Naive thymus-derived CD4-positive, alpha-beta T cell (primary cell): ENCODE measurements at places on chromosomes 2 and 18.

- H3K27me3 ChIP-seq, result no peaks in the 10 kb centered on the region
- H3K36me3 ChIP-seq, result no peaks in the 10 kb centered on the region
- no peaks in the 10 kb centered on the region for H3K4me1 ChIP-seq
- no peak overlapping the region for H3K4me3 ChIP-seq
- DNase-seq, result no peak
Measured at GRCh38 chr18:27901424-27902226, 275.3 kb downstream of the CDH2 start.

- no peaks in the 10 kb centered on the region for H3K4me1 ChIP-seq
- no peaks in the 10 kb centered on the region for H3K27me3 ChIP-seq
- H3K36me3 ChIP-seq, result no peaks in the 10 kb centered on the region
- H3K27ac ChIP-seq, result no peak overlapping the region
- no peak for DNase-seq
Measured at GRCh38 chr2:222796413-222797103, 64.3 kb upstream of the ACSL3 start.

DNA sequence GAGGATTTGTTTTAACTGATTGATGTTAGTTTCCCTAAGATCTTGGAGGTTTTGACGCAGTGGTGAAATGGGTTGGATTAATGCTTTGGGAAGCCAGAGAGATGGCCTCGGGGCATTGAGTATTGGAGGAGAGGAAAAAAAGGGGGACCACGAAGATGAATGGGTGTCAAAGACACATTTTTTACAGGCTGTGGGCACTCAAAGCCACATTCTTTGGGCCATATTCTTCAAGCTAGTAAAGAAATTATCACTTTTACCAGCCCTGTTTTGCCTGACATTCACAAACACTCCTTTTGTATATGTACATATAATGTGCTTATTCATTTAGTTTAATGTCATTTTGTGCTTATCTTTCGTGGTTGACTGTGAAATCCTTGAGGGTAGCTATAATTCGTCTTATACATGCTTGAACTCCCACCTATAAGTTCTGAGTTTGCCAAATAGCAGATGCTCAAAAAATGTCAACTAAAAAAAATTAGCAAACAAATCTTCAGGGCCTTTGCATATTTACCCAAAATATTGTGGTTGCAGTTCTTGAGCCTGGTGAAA, 146.3 kb downstream of the ARL6IP6 start:
- no peaks in the 10 kb centered on the region for H3K36me3 ChIP-seq
- DNase-seq, result no peak
- H3K4me1 ChIP-seq, result no peaks in the 10 kb centered on the region
- H3K27me3 ChIP-seq, result no peaks in the 10 kb centered on the region
- H3K4me3 ChIP-seq, result no peak overlapping the region
- H3K27ac ChIP-seq, result no peak overlapping the region

DNA sequence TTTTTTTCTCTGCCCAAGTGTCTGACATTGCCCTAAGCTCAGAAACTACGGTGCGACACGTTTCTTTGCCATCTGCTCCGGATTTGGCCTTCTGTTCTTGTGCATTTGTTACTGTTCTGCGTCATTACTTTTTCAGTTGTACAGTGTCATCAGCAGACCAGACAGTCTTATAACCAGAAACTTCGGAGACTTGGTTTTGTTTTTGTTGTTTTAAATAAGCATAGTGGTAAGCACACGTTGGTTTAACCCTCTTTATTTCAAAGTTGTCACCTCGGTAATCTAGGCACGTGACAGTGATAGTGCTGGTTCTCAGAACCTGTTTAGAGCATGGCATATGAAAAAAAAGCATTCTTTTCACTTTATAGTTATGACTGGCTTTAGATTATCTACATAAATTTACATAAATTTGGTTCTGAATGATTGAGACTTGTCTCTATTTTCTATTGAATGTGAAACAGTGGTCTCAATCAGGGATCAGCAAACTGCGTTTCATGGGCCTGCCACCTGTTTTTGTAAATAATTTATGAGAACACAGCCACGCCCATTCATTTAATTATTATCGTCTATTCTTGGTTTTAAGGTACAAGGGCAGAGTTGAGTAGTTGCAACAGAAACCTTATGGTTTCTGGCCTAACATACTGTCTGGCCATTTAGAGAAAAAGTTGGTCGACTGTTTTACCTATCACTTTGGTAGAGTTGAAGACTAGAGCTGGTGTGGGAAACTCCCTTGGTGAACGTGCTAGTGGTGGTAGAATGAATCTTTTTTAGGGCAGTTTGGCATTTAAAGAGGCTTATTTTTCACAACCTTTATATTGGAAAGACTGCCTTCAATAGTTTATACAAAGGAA, 106.5 kb downstream of the ZNF532 start:
- H3K27me3 ChIP-seq, result no peaks in the 10 kb centered on the region
- no peak overlapping the region for H3K27ac ChIP-seq
- no peaks in the 10 kb centered on the region for H3K4me1 ChIP-seq
- no peak overlapping the region for H3K4me3 ChIP-seq
- H3K36me3 ChIP-seq, result no peaks in the 10 kb centered on the region
- DNase-seq, result no peak

DNA sequence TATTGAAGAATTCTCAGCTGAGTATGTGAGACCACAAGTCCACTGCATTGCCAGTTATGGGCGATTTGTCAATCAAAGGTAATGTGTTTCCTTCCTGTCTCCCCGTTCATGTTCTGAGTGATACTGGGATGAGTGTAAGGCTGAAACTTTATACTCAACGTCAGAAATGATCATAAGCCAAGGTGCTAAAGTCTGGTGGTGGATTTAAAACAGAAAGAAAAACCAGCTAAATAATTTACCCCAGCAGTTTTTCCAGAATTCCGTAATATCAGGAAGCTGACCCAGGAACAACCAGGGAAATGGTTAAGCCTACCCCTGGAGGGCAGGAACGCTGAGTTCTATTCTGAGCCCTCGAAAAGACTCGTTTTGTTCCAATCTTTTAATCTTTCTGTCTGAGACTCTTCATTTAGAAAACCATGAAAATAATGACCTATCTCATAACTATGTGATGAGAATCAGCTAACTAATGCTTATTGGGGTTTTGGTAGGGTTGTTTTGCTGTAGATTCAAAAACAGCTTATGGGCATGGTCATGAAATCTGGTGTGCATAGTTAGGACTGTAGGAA, 149.6 kb downstream of the LAMA3 start:
- no peaks in the 10 kb centered on the region for H3K36me3 ChIP-seq
- no peak for DNase-seq

GRCh38 chr2:181570833-181571661, 85.9 kb downstream of the CERKL start:
- peaks cover 4% of the 10 kb centered on the region for H3K27me3 ChIP-seq
- no peaks in the 10 kb centered on the region for H3K4me1 ChIP-seq
- H3K36me3 ChIP-seq, result no peaks in the 10 kb centered on the region
- DNase-seq, result no peak
- H3K4me3 ChIP-seq, result no peak overlapping the region
